ENCODE measurements at places on chromosomes 3 and 15.

DNA sequence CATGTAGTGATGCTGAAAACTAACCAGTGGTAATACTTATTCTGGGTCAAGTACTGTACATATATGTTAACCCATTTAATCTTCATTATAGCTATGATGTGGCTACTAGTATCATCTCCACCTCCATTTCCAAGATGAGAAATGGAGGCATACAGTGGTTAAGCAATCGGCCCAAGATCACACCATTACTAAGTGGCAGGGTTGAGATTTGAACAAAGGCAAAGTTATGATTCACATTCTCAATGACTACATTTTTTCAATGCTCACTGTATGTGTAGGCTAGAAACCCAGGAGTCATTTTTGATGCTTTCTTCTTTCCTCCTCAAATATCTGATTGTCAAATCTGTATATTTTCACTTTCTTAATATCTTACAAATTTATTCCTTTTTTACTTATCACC is 30.2 kb downstream of the ABI3BP start:
- no peak for DNase-seq

- DNase-seq = no peak
These were observed 195.1 kb downstream of the EPHA6 start for GRCh38 chr3:97009427-97010019.

GRCh38 chr3:48187579-48188265 is 495 bp downstream of the CDC25A start:
- no peak for DNase-seq

DNA sequence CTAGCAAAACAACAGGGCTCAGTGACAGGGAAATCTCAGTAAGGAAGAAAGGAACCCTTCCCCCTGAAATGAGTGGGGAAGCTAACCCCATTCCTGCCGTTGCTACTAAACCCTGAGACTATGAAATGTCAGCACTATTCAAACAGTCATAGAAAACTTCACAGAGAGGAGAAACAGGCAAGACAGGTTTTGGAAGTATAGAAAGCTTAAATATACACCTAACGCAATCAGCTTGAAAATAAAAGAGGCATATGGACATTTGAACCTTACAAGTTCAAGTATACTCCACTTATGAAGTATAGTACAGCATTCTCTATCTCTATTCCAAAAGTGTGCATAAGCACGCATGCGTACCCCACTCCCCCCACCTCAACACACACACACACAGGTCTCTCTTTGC is 17.6 kb upstream of the FRMD4B start:
- DNase-seq = no peak

DNA sequence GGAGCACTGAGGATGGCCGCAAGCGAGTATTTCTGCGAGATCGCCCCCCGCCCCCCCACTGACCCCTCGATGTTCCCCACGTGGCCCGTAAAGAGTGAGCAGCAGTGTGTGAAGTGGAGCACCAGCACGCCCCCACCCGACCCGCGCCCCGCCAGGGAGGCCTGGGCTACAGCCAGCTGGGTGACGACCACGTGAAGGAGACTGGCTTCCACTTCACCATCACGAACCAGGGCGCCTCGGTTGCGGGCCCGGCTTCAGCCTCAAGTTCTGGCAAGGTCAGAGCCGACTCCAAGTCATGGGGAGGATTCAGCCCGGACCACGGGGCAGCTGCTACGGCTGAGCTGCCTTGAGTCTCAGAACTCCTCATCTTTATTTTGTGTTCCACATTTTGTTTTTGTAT is 2.4 kb upstream of the RNU5B-1 start:
- DNase-seq = no peak

GRCh38 chr3:59994732-59995304 is 945.0 kb upstream of the CFAP20DC start:
- DNase-seq = no peak

GRCh38 chr3:1447452-1447851 is 354.6 kb downstream of the CNTN6 start:
- no peak for DNase-seq

DNA sequence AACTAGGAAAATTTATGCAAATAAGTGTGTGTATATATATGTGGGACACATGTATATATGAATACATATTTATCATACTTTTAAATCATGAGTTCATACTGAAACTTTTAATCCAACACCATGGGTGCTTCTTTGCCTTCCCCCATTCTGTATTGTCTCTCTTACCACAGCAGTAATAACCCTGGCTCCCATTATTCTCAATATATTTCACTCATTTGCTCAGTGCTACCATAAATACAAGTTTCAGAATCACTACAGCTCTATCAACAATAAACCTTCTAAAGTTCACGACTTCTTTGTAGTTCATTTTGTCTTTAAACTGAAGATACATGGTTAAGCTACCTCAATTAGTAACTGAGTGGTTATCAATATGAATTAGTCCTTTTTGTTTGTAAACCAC is 82.2 kb downstream of the PCCB start:
- no peak for DNase-seq

- no peak for DNase-seq
These were observed 123.2 kb upstream of the UBE2E2 start for GRCh38 chr3:23079976-23080375.

- DNase-seq = no peak
These were observed 635 bp upstream of the RCN2 start for GRCh38 chr15:76930831-76931396.

DNA sequence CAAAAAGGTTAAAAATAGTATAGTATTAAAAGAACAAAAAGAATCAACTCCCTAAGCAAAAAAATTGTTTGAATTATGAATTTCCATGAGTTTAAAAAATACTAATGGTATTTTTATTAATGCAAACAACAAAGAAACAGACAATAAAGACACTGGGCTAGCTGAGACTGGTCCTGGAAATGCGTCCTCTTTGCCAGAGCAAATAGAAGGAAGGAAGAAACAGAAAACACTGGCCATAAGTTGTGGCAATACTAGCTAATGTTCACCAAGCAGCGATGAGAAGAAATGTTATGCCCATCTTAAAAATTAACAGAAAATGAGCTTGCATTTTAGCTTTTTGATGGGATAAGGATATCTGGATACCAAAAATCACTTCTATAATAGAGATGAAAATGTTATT is 88.6 kb downstream of the TBL1XR1 start:
- DNase-seq = no peak

GRCh38 chr3:99903869-99904268 is 86.2 kb downstream of the CMSS1 start:
- no peak for DNase-seq

DNA sequence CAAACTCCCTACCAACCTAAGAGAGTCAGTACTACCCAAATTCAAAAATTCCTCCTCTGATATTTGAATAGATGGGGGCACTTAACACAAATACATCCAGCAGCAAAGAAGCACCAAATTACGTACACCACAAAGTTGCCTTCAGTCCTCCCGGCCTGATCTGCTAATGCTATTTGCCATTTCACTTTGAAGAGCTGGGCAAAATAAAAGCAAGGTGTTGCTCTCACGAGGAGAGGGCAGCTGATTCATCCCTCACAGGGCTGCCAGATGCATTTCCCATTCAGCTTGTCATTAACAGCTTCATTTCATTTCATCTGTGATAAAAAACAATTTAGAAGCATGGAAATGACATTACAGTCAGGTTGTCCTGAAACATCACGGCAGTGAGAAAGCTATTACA is 283.4 kb upstream of the VEPH1 start:
- DNase-seq = no peak

- no peak for DNase-seq
These were observed 77.6 kb downstream of the DAPK2 start for GRCh38 chr15:63968700-63969099.

DNA sequence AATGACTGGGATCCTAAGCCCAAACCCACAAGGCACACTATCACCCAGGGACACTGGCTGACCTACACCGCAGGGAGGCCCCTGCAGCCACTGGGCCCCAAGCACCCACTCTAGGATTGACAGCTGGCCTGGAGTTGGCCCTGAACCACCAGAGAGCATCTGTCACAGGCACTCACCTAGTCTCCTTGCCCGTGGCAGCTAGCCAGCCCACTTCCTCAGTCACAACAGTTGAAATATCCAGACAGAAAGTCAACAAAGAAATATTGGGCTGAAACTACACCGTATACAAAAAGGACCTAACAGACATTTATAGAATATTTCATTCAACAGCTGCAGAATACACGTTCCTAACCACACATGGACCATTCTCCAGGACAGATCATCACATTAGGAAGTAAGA is 5.2 kb upstream of the SPINK8 start:
- no peak for DNase-seq

DNA sequence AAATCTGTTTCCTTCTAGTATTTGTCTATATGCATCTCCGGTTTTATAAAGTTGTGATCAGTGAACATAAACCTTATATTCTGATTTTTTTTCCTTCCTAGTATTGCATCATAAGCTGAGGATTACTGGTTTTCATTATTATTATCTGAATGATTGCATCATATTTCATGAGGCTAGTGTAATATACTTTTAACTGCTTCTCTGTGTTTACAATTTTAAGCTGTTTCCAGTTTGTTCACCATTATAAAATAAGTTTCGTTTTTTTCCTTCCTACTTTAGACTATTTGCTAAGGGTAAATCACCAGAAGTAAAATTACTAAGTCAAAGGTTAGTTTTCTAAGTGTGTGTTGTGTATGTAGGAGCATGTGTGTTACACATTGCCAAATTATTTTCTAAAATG is 20.2 kb downstream of the SEMA6D start:
- DNase-seq = no peak

- DNase-seq = no peak
These were observed 103.1 kb upstream of the UNC13C start for GRCh38 chr15:53875139-53875538.

DNA sequence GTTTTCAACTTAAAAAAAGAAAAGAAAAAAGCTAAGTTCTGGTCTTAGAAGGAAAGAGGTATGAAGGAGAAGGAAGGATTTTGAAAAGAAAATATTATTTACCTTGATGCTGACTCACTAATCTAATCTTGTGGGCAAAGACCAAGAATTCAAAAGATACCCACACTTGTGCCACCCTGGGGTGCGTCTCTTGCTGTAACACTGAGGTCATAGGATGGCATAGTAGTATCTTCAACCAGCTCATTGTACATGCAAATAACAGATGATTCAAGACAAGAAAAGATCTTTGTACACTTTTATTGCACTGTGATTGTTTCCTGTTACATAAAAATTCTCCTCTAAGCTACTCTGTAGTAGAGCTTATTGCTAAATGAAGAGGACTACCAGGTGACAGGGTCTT is 17.3 kb downstream of the PLS1 start:
- DNase-seq = no peak

GRCh38 chr3:173395073-173395411 is 2.5 kb upstream of the NLGN1 start:
- no peak for DNase-seq

- DNase-seq = no peak
These were observed 30.0 kb downstream of the INSYN1 start for GRCh38 chr15:73723191-73723590.

- DNase-seq = no peak
These were observed 91.6 kb downstream of the SCN11A start for GRCh38 chr3:38960042-38960622.

- DNase-seq = no peak
These were observed 10.9 kb downstream of the CCR5AS start for GRCh38 chr3:46395766-46396530.

DNA sequence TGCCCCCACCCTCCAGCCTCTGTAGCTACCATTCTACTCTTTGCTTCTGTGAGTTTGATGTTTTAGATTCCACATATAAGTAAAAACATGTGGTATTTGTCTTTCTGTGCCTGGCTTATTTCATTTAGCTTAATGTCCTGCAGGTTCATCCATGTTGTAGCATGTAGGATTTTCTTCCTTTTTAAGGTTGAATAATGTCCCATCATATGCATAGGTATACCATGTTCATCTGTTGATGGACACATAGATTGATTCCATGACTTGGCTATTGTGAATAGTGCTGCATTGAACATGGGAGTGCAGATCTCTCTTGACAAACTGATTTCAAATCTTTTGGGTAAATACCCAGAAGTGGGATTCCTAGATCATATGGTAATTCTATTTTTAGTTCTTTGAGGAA is 11.8 kb downstream of the THSD4 start:
- DNase-seq = no peak

DNA sequence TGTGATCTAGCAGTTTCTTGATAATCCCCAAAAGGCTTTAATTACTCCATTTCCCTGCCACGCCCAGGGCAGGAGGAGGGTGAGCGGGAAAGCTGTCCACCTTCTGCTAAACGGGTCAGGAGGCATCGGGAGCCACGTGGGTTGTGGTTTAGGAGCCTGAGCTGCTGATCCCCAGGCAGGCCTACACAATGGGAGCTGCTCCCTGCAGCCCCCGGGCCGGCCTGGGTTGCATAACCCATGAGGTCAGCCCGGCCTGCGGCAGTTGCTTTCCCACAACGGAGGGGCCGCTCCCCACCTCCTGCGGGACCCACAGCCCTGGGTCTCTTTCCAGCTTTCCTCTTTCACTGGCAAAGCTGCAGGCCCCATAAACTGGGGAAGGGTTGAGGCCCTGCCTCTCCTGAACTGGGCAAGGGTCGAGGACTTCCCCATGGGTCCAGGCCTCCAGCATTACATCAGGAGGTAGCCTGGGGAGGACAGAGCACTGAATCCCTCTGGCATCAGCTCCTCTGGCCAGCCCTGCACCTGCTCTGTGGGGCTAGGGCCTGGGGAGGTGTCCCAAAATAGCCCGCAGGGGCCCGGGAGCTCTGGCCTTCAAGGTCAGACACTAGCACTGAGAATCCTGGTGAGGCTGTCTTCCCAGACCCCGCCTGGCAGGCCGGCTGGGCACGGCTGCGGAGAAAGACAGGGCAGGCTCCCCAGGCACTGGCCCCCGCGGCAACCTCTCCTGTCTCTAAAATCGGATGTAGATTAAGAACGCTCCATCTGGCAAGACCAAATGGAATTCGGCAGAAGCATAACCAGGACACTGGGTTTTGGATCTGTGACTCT is 47.3 kb downstream of the ZDHHC19 start:
- DNase-seq = no peak

DNA sequence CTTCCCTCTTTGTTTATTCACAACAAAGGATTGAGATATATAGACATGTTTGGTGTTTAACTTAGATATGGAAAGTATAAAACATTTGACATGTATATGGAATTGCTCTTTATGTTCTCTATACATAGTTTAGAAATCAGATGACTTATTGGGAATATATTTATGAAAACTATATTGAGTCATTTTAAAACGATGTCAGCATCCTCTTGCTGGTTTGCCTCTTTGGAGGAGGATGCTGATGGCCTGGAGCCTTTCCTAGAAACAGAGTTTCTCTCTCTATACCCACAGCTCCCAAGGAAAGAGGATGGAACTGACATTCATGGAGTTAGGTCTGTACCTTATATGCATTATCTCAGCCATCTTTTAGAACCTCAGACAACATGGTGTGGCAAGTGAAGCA is 40.3 kb downstream of the ZBTB38 start:
- no peak for DNase-seq

DNA sequence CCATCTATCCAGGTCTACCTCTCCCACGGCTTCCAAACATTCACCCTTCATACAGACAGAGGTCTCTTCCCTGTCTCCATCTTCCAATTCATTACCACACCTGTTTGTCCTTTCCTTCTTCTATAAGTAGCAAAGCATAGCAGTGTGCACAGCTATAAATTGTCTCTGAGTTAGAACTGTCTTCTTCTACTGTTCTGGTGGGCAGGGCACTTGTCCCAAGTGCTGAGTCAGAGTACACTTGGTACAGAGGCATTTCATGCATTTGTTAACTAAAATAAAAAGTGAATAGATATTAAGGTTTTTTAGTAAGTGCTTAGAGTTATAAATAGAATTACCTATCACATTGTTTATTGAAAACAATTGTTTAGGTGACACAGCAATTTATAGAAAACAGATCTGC is 150.1 kb upstream of the CCDC54 start:
- DNase-seq = no peak

All from activated CD4-positive, alpha-beta memory T cell treated with anti-CD3 and anti-CD28 coated beads, Interleukin-2, amount 10 ng/mL, durations not matched to agents 7 days and 5 days (primary cell).